CD4-positive, alpha-beta T cell treated with Interleukin-17A for 4 hours (primary cell): ENCODE measurements at places on chromosomes 6 and 20.

DNA sequence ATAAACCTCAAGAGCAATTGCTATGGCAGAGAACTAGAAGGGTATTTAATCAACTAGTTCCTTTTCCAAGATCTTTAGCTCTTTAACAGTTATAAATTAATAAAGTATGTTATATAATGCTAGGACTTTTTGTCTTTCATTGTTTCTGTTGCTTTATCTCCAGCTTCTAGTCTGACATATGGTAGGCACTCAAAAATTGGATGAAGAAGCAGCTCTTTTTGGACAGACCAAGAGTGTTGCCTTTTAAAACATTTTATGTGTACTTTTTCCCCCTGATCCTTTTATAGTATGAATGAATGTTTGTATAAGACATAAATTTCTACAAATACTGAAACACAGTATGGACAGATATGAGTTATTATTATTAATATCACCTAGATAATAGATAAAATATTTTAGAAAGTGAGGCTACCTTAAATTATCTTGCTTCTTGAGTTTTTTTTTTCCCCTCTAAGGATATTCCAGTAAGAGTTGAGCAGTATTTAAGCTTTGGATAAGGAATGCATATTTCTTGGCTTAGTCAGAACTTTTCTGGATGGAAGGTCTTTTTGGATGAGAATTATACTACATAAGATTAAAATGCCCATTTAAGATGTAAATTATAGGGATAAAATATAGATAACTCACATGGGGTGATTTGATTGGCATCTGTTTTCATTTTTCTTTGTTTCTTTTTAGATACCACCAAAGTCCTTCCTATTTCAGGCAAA is 16.6 kb downstream of the LAMA2 start:
- DNase-seq: no peak

DNA sequence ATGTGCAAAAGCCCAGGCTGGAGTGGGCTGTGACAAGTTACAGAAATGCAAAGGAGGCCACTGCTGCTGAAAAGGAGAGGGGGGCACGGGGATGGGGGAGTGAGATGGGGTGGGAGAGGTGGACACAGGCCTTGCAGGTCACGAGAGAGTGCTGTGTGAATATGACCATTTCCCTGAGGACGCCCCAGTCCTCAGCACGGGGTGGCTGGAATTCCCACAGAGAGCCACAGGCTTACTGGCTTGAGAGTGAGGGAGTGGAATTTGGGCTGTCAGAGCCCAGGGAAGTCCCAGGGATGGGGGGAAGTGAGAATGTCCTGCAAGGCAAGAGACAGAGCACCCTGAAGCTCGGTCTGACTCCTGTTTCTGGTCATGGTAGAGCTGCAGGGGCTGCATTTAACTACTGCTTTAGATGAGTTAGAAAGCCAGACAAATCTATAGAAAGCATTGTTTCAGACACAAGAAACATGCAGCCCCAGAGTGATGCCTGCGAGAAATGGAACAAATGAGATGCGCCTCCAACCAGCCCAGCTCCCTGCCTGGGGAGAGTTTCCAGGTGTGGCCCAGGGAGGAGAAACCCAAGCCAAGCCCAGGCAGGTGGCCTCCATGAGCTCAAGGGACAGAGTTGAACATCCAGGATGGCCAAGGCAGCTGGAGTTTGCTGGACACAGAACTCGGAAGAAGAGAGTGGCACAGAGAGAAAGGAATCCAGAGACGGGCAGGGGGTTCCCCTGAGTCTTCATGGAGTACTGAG is 30.5 kb downstream of the NPEPL1 start:
- no peak for DNase-seq

DNA sequence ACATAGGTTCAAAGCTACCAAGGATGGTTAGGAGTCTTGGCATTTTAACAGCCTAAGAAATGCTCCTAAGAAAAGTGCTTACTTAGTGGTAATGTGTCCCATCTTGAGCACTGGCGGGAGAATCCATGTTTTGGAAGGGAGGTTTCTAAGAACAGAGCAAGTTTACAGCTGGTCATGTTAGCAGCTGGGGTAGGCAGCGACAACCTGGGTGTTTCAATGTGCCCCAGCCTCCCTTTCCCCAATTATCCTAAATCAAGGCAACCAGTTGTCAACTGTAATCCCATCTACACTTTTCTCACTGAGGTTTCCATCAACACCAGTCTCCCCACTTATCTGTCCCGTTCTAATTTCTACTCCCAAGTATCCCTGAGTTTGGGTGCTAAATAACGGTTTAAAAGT is 1.6 kb upstream of the JAG1 start:
- no peak for DNase-seq

DNA sequence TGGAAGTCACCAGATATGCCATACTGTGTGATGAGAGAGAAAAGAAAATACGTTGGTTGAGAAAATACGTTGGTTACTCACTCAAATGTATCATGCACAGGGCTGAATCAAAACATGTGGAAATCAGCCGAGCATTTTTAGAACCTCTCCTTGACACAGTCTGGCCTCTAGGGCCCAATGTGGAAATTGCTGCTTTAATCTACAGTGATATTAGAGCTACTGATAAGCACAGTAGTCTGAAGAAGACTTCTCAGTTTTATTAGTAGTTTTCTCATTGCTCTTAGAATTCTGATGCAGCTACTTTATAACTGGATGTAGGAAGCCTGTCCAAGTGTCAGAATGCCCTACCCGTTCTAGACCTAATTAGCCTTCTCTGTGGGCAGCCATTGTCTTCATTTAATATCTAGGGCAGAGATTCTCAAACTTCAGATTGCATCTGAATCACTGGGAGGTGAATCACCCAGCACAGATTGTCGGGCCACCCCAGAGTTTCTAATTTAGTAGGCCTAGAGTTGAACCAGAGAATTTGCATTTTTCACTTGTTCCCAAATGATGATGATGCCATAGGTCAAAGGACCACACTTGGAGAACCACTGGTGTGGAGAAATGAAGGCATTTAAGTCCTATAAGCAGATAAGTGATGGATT is 229.1 kb downstream of the PLCB1 start:
- DNase-seq: no peak

GRCh38 chr6:163092876-163093275 is 321.6 kb upstream of the QKI start:
- DNase-seq: no peak

DNA sequence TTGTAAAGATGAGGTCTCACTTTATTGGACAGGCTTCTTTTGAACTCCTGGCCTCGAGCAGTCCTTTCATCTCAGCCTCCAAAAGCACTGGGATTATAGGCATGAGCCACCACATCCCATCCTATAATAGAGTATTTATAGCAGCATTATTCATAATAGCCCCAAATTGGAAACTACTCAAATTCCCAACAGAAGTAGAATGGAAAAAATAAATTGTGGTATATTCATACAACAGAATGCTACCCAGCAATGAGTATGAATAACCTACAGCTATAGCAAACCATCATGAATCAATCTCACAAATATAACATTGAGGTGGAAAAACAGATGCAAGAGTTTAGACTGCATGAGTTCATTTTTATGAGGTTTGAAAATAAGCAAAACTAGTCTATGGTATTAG is 84.8 kb upstream of the BTBD3 start:
- no peak for DNase-seq
